GOT3 (cell line): ENCODE measurements at places on chromosomes 16 and 17.

DNA sequence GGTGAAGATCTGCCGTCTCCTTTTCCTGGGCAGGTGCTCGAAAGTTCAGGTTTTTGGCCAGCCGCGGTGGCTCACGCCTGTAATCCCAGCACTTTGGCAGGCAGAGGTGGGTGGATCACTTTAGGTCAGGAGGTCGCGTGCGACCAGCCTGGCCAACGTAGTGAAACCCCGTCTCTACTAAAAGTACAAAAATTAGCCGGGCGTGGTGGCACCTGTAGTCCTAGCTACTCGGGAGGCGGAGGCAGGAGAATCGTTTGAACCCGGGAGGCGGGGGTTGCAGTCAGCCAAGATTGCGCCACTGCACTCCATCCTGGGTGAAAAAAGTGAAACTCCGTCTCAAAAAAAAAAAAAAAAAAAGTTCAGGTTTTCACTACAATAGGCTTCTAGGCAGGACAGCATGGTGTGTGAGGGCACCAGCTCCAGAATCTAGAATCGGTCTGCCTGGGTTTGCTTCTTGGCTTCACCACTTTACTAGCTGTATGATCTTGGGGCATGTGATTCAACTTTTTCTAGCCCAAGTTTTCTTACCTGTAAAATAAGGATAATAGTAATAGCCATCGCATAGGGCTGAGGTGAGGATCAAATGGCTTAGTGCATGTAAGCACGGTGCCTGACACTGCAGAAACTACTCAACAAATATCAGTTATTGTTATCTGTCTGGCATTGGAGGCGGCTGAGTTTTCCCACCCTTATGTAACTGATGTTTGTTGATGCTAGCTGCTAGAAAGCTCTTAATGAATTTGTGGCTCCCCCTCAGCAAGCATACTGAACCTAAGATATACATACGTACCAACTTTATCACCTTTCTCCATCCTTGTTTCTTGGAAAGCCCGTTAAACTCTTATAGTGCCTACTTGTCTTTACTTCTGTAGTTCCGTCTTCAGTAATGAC, 1.3 kb downstream of the PSMD12 start:
- no peak for DNase-seq

DNA sequence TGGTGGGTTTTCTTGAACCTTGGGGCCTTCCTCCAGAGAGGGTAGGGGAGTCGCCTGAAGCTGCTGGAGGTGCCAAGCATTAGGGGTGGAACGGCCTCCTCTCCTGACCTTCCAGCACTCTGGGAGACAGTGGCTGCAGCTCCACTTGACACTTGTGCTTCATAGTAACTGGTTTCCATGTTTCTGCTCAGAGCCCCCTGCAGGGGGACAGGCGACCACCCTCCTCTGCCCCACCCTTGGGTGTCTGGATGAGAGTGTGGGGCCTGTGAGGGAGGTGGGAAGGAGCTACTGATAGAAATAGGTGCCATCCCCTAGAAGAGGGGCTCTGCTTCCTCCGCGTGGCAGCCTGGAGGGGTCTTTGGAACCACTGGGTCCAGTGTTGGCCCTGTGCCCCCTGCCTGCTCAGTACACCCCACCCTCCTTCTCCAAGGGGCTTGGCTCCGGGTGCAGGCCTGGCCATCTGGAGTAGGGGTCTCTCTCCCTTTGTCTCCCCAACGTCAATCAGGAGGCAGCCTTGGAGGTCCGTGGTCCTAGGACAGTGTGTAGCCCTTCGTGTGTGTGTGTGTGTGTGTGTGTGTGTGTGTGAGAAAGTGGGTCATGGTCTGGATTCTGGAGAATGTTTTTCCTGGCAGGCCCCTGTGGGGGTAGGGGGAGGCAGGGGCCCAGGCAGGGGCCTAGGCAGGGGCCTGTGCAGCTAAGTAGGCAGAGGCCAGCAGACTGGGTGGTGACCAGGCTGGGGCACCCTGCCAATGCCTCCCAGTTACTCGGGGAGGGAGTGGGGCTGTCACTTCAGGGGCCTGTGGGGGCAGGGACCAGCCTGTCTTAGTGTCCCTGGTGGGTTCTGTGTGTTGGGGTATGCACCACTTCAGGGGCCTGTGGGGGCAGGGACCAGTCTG, 4.9 kb downstream of the LASP1 start:
- no peak for DNase-seq

DNA sequence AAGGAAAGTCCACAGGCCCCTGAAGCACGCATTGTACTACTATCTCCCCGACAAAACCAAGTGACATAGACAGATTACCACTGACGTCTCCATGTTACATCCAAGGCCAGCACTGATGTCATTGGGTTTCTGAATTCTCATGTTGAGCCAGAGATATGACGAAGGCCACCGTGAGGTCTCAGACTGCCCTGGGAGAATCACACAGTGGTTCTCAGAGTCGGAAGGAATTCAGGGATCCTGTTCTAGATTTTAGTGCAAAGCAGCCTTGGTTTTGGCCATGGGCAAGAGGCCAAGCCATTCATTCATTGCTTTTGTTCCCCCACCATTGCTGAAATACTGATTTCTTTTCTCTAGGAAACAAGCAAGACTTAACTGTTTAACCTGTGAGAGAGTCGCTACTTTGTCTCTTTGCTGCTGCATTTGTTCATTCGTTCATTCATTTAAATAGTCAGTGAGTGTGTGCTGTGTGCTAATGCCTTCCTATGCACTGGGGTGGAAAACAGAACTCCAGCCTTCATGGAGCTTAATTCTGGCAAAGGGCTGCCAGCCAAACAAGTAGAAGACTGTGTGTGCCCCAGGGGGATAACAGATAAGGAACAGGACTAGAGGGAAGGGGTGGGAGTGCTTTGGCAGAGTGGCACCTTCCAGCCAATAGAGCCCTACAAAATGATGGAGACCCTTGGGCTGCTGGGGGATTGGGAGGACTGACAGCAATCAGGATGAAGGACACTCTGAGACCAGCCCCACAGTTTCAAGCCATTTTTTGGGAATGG, 222.3 kb downstream of the MSI2 start:
- no peak for DNase-seq

DNA sequence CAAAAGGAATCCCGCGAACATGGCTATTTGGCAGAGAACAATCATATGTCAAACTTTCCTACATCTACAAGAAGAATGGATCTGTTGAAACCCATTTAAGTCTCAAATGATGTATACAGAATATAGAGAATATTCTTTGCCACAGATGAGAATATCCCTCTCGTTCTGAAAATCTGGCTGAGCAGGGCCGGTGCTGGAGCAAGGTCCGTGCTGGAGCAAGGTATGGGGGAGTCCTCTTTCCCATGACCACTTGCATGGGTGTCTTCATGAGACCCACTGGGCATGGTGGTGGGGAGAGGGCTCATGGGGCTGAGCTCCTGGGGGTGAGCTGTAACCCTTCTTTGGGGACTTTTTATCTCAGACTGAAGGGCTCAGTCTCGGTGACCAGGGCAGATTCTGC, 440.9 kb downstream of the SOX9 start:
- no peak for DNase-seq

DNA sequence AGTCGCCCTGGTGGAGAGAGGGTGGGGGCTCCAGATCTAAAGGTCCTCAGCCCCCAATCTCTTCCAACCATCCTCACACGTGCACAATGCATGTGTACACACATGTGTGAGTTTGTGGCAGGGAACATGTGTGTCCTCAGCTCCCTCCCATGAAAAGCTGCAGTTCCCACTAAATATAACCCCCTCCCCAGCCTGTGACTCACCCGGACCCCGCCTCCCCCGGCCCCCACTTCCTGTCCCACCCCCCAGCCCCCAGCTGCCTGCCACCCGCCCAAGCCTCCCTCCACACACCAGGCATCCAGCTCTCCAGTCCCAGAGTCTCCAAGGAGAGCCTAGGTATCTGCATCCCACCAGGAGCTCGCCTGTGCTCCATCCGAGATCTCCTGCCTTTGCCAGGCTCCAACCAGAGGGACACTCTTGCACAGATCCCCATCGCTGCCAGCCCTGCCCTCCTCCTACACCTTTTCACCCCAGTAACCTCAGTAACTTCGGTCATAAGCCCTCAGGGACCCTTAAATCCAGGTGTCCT, 3.9 kb downstream of the DLG4 start:
- no peak for DNase-seq
